ENCODE measurements at places on chromosomes 6 and 20. TPM values are rescaled to one million over a fixed set of nuclear protein-coding genes. Genes with fewer than 3 reads are reported as not detected.

Gene COL20A1
- total RNA-seq = 10.3 TPM

Gene VGLL2
- 0.30 TPM for total RNA-seq

Gene TGM3
- total RNA-seq = 0.40 TPM

Gene TFAP2A
- 0.72 TPM for total RNA-seq

Gene GTSF1L
- 0.40 TPM for total RNA-seq

Gene KCNQ2
- 66.5 TPM for total RNA-seq

Gene DOK5
- 28.8 TPM for total RNA-seq

Gene HRH3
- total RNA-seq = 1.8 TPM

Gene PHACTR3
- 23.5 TPM for total RNA-seq

Gene KCNQ5
- 2.4 TPM for total RNA-seq

Gene FKBP1C
- total RNA-seq = 0.20 TPM

Gene PPP1R14C
- total RNA-seq = 19.4 TPM
